H1 (cell line): ENCODE measurements at places on chromosomes 6 and 20.

DNA sequence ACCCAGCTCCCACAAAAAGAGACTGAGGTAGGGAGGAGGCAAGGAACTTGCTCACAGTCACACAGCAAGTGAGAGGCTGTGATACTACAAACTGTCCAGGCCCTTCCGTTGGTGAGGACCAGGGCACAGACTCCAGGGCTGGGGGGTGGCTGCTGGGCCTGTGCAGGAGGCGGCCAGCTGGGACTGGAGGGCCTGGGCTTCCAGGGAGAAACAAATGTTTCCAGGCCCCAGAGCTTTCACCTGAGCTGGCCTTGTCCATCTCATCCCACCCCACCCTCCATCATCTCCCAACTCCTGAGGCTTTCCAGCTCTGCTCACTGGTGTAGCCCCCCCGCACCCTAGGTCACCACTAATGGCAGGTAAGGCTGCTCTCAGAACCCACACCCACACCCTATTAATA, 86.0 kb downstream of the GRM4 start:
- H3K36me3 ChIP-seq, result no peaks in the 10 kb centered on the region
- no peaks in the 10 kb centered on the region for H3K4me1 ChIP-seq
- H3K27me3 ChIP-seq, result no peaks in the 10 kb centered on the region
- DNase-seq, result no peak

DNA sequence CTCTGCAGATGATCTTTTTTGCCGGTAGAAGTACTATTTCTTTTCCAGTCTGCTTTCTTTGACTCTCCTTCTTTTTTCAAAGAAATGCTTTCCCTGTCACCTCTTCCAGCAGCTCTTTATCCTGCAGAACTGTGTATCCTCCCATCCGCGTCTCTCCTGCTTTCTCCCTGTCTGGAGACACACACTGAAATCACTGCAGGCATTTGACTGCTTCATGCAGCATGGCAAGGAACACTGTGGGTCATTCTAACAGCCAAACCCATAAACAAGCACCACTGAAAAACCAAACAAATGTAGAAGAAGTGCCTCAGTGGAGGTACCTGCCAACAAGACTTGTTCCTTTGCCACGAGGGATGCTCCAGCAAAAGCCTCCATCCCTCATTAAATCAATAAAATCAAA, 403.7 kb upstream of the CITED2 start:
- H3K4me1 ChIP-seq, result peaks cover 6% of the 10 kb centered on the region; the same call in 1 of the 2 replicates
- H3K27ac ChIP-seq, result no peak overlapping the region
- H3K36me3 ChIP-seq, result no peaks in the 10 kb centered on the region
- no peak overlapping the region for H3K4me3 ChIP-seq

- H3K36me3 ChIP-seq, result no peaks in the 10 kb centered on the region
- H3K4me3 ChIP-seq, result no peak overlapping the region
Measured at GRCh38 chr6:6749702-6750491, 161.4 kb downstream of the LY86 start.

DNA sequence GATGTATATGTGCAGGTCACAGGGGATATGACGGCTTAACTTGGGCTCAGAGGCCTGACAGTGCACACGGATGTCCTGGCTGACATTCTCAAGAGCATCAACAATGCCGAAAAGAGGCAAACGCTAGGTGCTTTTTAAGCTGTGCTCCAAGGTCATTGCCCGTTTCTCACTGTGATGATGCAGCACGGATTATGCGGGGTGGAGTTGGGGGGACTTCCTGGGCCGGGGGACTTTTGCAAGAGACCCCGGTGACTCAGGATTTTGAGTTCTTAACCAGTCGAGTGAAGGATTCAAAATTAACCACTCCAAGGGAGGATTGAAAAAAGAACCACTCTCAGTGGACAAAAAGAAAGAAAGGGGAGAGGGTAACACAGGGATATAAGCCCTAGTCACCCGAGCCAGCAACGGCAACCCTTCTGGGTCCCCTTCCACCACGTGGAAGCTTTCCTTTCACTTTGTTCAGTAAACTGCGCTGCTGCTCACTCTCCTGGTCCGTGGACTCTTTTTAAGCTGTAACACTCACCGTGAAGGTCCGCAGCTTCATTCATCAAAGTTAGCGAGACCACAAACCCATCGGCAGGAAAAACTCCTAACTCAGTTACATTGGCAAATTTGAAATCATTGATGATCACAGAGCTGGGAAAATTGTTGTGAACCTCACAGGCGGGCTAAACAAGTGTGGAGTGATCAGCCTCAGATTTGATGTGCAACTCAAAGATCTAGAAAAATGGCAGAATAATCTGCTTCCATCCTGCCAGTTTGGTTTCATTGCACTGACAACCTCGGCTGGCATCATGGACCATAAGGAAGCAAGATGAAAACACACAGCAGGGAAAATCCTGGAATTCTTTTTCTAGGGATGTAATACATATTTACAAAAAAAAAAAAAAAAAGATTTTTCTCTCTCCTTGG, 199.3 kb downstream of the ARID1B start:
- H3K27me3 ChIP-seq, result no peaks in the 10 kb centered on the region
- no peaks in the 10 kb centered on the region for H3K36me3 ChIP-seq
- no peak for DNase-seq
- H3K4me3 ChIP-seq, result no peak overlapping the region

DNA sequence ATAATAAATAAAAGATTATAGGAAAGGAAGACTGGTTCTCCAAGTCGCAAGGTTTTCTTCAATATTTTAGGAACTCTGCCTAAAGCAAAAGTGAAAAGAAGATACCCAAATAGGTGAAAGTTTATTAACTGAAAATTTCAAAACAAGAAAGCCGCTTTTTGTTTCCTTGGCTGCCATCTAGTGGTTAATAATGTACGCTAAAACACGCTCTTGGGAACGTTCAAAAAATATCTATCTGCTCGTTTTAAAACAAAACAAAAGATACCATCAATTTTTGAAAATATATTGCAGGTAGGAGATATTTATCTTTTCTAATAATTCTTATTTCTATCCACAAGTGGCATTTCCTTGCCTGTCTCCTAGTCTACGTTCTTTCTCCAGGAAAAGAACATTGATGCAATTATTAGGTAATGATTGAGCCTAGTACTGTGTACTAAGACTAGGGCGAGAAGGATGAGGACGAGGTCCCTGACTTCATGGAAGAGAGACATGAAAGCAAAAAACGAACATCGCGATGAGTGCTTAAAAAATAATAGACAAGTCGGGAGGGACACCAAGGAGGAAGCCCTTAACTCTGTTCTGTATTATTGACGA, 97.2 kb downstream of the SPTLC3 start:
- H3K36me3 ChIP-seq, result no peaks in the 10 kb centered on the region
- H3K4me1 ChIP-seq, result no peaks in the 10 kb centered on the region; the same call in 1 of the 2 replicates
- no peak overlapping the region for H3K27ac ChIP-seq
- no peak for DNase-seq
- H3K27me3 ChIP-seq, result no peaks in the 10 kb centered on the region

- H3K36me3 ChIP-seq, result peaks cover 25% of the 10 kb centered on the region
- no peak for DNase-seq
- H3K27ac ChIP-seq, result no peak overlapping the region
Measured at GRCh38 chr6:144797881-144798589, 512.9 kb downstream of the UTRN start.

DNA sequence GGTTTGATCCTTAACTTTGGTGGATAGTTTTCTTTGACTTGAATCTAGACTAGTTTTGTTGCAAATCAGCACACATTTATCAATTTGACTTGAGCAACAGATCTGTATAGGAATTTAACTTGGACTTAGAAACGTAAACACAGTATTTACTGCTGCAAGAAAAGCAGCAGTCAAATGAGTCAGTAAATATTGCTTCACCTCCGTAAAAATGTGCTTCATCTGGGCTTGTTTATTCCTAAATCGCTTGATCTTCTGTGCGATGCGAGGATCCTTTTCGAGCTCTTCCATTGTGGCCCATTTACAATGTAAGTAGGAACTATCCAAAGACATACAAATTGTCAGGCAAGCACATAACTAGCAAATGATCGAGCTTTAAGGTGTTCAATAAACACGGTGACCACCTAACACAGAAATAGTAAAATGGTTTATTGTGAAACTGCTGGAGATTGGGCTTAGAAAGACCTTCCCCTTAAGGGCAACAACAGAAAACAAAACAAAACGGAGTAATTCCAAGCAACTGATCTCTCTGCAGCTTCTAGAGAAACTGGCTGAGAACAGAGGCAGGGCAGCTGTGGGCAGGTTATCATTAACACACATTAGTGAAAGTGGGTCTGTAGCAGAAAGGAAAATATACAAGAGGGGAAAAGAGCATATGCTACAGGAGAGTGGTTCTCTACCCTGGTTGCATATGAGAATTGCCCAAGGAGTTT, 120.8 kb downstream of the CHD6 start:
- no peak for DNase-seq
- H3K27ac ChIP-seq, result no peak overlapping the region
- peaks cover 23% of the 10 kb centered on the region for H3K36me3 ChIP-seq
- no peaks in the 10 kb centered on the region; the same call in 1 of the 2 replicates for H3K4me1 ChIP-seq
- no peaks in the 10 kb centered on the region for H3K27me3 ChIP-seq
- H3K4me3 ChIP-seq, result no peak overlapping the region

DNA sequence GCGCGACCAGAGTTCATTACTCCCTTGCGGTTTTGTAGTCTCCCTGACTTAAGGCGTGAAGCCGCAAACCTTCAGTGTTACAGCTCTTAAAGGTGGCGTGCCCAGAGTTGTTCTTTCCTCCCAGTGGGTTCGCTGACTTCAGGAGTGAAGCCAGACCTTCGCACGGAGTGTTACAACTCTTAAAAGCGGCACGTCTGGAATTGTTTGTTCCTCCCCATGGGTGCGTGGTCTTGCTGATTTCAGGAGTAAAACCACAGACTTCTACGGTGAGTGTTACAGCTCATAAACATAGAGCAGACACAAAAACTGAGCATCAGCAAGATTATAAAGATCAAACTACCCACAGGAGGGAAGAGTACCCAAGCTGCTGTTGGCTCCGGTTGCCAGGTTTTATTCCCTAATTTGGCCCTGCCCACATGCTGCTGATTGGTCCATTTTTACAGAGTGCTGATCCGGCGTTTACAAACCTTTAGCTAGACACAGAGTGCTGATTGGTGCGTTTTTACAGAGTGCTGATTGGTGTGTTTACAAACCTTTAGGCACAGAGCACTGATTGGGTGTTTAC, 10.4 kb downstream of the TMEM14C start:
- H3K27ac ChIP-seq, result no peak overlapping the region
- peaks cover 29% of the 10 kb centered on the region for H3K36me3 ChIP-seq
- no peak overlapping the region for H3K4me3 ChIP-seq
- H3K27me3 ChIP-seq, result no peaks in the 10 kb centered on the region
- DNase-seq, result no peak
- H3K4me1 ChIP-seq, result no peaks in the 10 kb centered on the region

GRCh38 chr6:20800653-20801052, 266.4 kb downstream of the CDKAL1 start:
- H3K27me3 ChIP-seq, result no peaks in the 10 kb centered on the region
- no peak overlapping the region for H3K27ac ChIP-seq
- no peaks in the 10 kb centered on the region for H3K36me3 ChIP-seq
- 0 out of 2 replicates have a peak, but pooled peaks cover 2% of the 10 kb centered on the region for H3K4me1 ChIP-seq

DNA sequence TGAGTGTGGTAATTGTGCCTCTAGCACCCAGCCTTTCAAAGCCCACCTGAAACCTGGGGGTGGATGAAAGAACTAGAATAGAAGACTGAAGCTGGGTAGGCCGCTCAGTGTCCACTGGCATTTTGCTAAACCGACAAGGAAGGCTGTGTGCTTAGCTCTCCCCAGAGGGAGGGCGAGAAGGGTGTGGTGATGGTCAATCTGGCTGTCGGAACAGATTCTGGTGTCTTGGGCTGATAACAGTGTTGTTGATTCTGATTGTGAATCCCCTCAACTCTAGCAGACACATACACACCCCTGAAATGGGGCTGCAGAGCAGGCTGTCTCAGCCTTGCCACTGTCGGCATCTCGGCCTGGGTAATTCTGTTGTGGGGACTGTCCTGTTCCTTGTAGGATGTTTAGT, 4.1 kb upstream of the BPHL start:
- H3K27me3 ChIP-seq, result no peaks in the 10 kb centered on the region
- DNase-seq, result no peak
- H3K4me3 ChIP-seq, result no peak overlapping the region
- H3K4me1 ChIP-seq, result peaks cover 5% of the 10 kb centered on the region; the same call in 1 of the 2 replicates
- peaks cover 16% of the 10 kb centered on the region for H3K36me3 ChIP-seq

- H3K27ac ChIP-seq, result no peak overlapping the region
- no peak overlapping the region for H3K4me3 ChIP-seq
- no peaks in the 10 kb centered on the region for H3K4me1 ChIP-seq
- DNase-seq, result no peak
- H3K36me3 ChIP-seq, result no peaks in the 10 kb centered on the region
Measured at GRCh38 chr6:146850238-146850896, 251.6 kb downstream of the ADGB start.

GRCh38 chr6:31074401-31074800, 38.0 kb downstream of the C6orf15 start:
- no peak for DNase-seq
- no peaks in the 10 kb centered on the region for H3K36me3 ChIP-seq
- H3K27ac ChIP-seq, result no peak overlapping the region

- no peaks in the 10 kb centered on the region for H3K4me1 ChIP-seq
- H3K4me3 ChIP-seq, result no peak overlapping the region
- H3K27me3 ChIP-seq, result no peaks in the 10 kb centered on the region
- peak; percentile 52 for DNase-seq
- no peaks in the 10 kb centered on the region for H3K36me3 ChIP-seq
- H3K27ac ChIP-seq, result no peak overlapping the region
Measured at GRCh38 chr6:150261997-150262697, 106.7 kb upstream of the IYD start.

DNA sequence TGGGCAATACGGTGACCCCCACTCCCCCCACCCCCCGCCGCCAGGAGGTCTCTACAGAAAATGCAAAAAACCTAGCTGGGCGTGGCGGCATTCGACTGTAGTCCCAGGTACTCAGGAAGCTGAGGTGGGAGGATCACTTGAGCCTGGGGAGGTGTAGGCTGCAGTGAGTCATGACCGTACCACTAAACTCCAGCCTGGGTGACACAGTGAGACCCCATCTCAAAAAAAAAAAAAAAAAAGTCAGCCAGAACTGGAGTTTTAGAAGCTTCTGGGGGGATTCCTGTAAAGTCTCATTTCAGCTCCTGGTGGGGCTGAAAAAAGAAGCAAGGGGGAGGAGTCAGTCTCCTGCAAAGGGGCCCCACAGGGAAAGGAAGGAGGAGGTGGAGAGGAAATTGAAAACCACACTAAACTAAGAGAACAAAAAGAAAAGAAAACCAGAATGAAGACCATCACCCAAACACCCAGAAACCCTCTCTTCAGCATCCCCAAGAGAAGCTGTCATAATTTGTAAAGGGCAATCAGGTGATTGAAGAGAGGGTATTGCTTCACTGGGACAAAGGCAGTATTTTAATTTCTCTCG, 50.4 kb downstream of the NOL4L start:
- no peak overlapping the region for H3K4me3 ChIP-seq
- H3K27me3 ChIP-seq, result peaks cover 19% of the 10 kb centered on the region
- no peaks in the 10 kb centered on the region for H3K36me3 ChIP-seq
- no peak overlapping the region for H3K27ac ChIP-seq

DNA sequence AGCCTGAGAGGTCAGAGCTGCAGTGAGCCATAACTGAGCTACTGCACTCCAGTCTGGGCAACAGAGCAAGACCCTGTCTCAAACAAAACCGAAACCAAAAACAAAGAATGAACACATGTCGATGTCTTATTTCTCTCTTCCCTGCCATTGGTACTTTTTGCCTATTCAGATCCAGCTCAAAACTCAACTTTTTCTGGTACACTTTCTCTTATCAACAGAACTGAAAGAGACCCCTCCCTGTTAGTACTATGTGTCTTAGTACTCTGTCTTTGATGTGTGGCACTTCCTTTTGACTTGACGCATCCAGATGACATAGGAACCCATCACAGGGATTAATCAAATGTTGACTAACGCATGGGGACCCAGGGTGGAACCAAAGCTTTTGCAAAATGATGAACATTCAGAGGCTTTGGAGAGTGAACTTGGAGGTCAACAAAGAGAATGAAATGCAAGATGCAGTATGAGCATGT, 44.8 kb downstream of the AKAP12 start:
- no peaks in the 10 kb centered on the region for H3K36me3 ChIP-seq
- no peak for DNase-seq
- H3K4me3 ChIP-seq, result no peak overlapping the region
- no peaks in the 10 kb centered on the region for H3K4me1 ChIP-seq
- no peaks in the 10 kb centered on the region for H3K27me3 ChIP-seq
